ENCODE measurements at places on chromosomes 1 and 21.

DNA sequence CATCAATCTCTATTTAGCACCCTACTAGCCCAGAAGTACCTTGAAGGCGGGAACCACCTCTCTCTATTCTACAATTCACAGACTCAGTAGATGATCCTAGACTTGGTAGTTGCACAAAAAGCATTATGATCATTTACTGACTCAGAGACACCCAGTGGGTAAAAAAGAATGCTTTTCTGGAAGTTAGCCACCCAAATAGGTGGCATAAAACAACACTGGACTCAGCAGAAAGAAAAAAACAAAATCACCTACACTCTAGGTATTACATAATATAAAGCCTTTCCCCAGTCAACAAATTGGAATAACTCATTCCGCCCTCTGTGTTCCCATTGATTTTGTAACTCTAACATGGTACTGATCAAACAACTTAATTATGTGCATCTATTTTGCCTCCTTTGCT is 126.3 kb downstream of the PTPN14 start:
- no peak for DNase-seq

DNA sequence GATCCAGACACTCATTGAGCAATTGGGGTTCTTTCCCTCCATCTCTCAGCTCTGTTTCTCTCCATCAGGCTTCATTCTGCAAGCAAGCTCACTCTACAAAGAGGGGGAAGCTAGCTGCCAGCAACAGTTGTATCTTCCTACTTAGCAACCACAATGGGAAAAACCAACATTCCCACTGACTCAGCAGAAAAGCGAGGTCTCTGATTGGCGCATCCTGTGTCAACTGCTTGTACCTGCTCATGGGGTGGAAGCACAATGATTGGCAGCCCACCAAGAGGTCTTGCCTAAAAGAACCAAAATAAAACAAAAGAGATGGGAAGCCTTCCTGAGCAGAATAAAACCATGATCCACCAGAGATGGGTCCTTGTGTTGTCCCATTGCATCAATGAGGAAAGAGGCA is 4.0 kb upstream of the CDA start:
- DNase-seq = no peak

DNA sequence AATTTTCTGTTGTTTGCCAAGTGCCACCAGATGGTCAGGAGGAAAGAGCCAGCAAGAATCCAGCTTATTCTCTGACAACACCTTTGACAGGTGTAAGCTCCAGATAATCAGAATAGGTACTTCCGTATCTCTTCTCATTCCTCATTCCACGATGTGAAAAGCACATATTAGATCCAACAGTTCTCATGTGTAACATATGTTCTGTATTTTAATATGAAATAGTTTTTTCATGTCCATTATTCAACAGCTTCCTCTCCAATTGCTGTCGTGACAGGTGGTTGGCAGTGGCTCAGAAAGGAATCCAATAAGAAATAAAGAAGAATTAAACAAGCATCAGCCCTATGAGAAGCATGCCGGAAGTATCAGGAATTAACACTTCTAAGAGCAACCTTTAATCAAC is 1624.7 kb downstream of the MRPL39 start:
- no peak for DNase-seq

DNA sequence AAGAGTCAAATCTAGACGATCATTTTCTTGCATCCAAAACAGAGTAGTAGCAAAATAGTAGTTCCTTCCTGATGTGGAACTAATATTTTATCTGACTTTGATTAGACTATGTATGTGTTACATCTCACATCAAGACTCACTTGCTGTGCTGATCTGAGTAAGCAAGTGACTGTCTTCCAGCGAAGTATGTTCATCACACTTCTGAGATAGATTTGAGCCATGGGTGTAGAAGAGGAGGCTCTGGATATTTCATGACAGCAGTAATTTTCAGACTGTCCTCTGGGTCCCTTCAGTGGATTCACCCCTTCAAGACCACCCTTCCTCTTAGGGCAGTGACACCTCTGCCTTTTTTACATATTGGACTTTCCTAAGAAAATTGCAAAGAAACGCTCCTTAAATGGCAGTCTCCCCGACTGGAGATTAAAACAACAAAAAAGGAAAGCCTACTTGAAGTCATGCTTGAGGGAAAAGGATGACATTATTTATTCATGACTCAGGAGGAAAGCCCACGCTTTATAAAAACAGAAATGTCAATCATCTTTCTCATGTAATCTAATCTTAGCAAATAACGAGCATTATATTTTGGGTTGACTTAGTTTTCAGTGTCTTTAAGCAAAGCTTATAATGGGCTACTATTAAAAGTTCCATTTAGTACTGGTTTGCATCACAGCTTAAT is 22.8 kb downstream of the ATP1B1 start:
- DNase-seq = no peak

- DNase-seq = no peak
Measured at GRCh38 chr1:167957710-167958109, 20.8 kb upstream of the MPC2 start.

DNA sequence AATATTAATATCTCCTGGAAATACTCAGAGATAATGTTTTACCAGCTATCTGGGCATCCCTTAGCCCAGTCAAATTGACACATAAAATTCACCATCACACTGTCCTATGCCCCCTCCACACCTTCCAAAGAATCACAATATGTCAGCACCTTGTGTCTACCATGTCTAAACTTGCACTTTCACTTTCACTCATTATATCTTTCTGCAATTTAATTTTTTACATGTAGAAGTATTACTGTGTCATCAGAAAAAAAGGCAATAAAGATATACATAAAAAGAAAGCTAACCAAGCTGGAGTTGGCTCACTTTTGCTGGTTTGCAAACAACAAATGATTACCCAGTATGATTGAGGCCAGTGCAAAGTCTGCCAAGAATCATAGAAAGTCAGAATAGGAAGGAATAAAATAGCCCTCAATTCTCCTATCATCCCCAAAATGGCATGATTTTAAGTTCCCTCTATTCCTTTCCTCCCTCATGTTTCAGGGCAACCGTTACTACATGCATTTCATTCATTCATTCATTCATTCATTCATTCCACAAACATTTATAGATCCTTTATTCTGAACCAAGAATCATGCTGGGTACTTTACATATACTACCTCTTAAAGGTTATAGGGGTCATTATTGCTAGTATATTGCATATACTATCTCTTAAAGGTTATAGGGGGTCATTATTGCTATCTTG is 5.9 kb upstream of the LUZP1 start:
- no peak for DNase-seq

GRCh38 chr21:35648512-35648911 is 411.8 kb downstream of the SETD4 start:
- no peak for DNase-seq

- DNase-seq = no peak
Measured at GRCh38 chr1:156767879-156768604, 707 bp downstream of the PRCC start.
